ENCODE measurements at places on chromosomes 1 and 21.

DNA sequence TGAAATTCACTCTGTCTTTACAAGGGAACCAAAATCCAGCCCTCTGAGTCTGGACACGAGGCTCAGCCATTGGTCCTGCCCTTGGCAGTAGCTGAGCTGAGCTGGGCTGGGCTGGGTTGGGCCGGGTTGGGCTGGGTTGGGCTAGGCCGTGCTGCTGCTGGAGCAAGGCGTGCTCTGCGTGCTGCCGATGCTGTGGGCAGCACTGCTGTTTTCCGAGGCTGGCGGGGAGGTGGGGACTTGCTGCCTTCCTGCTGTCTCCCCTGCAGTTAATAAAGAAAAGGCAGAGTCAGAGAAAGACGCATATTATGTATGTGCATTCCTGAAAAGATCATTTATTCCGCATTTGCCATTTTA lies 182.9 kb downstream of the CDC7 start:
- no peaks in the 10 kb centered on the region for H3K36me3 ChIP-seq
- no peak overlapping the region for H3K4me3 ChIP-seq
- H3K27ac ChIP-seq = no peak overlapping the region
- H3K27me3 ChIP-seq = no peaks in the 10 kb centered on the region
- no peaks in the 10 kb centered on the region for H3K4me1 ChIP-seq

DNA sequence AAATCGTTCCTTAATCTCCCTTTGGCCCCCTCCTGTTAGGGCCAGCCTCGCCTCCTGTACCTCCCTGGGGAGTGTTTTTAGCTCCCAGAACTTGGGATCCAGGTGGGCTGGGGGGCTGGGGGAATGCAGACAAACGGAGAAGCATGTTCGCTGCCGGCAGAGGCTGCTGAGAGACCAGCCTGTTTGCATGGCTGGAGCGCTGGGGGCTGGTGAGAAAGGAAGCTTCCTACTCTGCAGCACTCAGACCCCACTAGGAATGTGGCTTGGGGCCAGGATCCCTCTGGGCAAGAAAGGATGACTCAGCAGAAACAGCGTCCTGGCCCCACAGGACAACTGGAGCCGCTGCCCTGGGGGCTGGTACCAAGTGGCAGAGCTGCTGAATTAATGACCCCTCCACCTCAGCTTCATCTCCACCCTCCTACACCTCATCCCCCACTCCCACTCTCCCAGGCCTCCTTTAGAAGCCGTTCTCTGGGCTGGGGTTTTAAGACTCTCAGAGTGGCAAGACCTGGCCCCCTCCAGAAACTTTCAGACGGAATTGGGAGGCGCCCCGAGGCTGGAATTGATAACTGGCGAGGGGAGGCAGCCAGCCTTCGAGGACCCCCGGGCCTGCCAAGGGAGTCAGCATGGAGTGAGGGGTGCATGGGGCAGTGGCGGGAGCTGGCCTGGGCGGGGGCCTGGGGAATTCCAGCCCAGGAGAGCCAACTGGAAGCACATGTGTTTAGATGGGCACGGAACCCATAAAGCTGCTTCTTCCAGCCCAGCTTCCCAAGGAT lies 28.5 kb upstream of the EPS8L3 start:
- no peak overlapping the region for H3K4me3 ChIP-seq
- no peaks in the 10 kb centered on the region for H3K27me3 ChIP-seq
- H3K36me3 ChIP-seq = no peaks in the 10 kb centered on the region

- H3K36me3 ChIP-seq = peaks cover 4% of the 10 kb centered on the region
- H3K4me1 ChIP-seq = no peaks in the 10 kb centered on the region
- DNase-seq = no peak
- H3K27me3 ChIP-seq = no peaks in the 10 kb centered on the region
Measured at GRCh38 chr1:169809370-169810095, 14.8 kb upstream of the METTL18 start.

DNA sequence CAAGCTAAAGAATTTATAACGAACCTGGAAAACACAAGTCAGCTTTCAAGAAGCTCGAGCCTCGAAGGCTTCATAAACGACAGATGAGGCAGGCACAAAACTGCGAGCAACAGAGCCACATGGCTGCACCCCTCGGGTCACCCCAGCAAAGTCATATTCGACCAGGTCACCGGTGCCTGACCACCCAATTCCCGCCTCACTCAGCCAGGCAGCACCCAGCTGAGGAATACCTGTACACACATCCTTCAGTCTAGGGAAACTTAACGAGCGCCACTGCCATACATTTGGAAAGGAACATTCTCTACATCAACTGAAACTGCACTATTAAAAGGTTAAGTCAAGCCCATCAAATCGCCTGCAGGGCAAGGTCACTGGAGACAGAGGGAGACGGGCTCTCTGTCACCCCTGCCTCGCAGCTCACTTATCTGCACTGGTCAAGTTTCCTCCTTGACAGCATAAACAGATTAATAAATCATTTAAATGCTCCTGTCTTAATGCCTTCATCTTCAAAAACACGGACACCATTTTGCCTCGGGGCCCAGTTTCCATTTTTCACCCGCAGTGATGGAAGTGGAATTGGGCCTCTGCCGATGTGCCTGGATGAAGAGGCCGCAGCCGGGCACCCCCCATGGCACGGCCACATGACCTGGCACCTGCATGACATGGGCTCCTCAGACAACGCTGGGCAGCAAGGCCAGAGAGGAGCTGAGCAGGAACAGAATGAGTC lies 20.6 kb downstream of the NPHP4 start:
- H3K27ac ChIP-seq = no peak overlapping the region
- H3K4me1 ChIP-seq = no peaks in the 10 kb centered on the region
- no peak for DNase-seq
- H3K36me3 ChIP-seq = peaks cover 2% of the 10 kb centered on the region
- no peak overlapping the region for H3K4me3 ChIP-seq

GRCh38 chr1:232968391-232968790 lies 18.0 kb downstream of the NTPCR start:
- no peaks in the 10 kb centered on the region for H3K27me3 ChIP-seq
- H3K36me3 ChIP-seq = no peaks in the 10 kb centered on the region
- no peak for DNase-seq
- H3K27ac ChIP-seq = no peak overlapping the region
- H3K4me3 ChIP-seq = no peak overlapping the region
